Fibroblast of gingiva (primary cell): ENCODE measurements at places on chromosomes 5 and 9.

GRCh38 chr9:69453746-69454145 is 128.7 kb downstream of the ENTREP1 start:
- no peak for DNase-seq

GRCh38 chr5:177523711-177524538 is 7.2 kb upstream of the DDX41 start:
- DNase-seq = no peak

DNA sequence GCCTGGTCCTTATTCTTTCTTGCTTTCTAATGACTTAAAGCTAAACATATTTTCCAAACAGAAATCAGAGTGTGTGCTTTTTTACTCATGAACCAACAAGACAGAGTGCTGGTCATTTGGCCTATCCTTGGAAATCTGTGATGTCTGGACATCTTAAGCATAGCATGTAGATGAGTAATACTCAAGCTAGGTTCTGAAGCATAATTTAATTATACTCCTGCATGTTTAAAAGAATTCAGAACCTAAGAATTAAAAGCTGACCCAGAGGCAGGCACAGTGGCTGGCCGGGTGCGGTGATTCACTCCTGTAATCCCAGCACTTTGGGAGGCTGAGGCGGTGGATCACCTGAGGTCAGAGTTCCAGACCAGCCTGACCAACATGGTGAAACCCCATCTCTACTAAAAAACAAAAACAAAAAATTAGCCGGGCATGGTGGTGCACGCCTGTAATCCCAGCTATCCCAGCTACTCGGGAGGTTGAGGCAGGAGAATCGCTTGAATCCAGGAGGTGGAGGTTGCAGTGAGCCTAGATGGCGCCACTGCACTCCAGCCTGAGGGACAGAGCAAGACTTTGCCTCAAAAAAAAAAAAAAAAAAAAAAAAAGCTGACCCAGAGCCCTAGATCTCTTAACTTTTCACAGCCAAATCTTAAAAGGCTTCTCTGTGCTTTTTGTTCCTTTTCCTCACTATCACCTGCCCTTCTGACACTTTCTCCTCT is 16.2 kb upstream of the TJP2 start:
- DNase-seq = peak; percentile 19

- no peak for DNase-seq
Observed at GRCh38 chr5:176548967-176549444, at the start of gene CDHR2. Gene CDHR2 (plus strand): TSS chr5:176549342. CDS start chr5:176565353, 16,011 bp downstream.

DNA sequence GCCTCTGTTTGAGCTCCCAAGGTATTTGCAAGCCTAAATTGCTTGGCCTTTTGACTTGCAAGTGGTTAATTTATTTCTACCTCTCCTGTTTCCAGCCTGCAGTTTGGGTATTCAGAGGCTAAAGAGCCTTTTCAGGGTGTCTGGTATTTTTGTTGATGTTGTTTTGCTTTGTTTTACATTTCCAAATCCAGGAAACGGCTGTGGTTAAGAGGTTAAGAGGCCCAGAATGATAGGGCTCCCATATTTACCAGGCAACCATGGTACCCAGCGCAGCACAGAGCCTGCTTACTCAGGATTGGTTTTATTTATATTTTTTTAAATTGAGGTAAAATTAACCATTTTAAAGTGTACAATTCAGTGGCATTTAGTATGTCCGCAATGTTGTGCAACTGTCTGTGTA is 92.1 kb downstream of the PDZD2 start:
- no peak for DNase-seq

DNA sequence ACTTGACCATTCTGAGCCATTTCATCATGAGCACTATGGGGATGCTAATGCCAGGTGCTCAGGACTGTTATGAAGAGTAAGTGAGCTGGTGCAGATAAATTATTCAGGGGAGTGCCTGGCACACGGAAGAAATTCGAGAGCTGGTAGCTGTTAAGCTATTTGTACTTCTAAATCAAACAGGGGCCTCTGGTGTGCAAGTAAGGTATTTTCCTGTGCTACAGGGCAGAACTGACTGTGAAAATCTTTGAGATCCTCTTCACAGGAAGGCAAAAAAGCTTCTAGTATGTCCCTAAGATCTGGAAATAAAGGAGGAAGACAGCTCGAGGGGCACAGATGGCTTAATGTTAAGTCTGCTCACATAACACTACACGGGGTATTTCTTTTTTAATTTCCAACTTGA is 106.3 kb upstream of the SPOCK1 start:
- no peak for DNase-seq

DNA sequence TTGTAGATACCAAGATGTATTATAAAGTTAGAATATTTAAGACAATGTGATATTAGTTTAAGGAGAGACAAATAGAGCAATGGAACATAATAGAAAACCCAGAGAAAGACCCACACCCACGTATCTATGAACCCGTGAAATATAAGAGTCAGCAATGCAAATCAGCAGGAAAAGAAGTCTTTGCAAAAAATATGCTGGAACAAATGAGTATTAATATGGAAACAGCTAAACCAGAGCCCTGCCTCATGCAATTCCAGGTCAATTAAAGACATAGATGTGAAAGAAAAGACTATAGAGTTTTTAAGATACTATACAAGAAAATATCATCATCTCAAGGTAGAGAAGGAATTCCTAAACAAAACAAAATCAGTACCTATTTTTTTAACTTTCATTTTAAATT is 23.1 kb upstream of the IL3 start:
- DNase-seq = no peak

DNA sequence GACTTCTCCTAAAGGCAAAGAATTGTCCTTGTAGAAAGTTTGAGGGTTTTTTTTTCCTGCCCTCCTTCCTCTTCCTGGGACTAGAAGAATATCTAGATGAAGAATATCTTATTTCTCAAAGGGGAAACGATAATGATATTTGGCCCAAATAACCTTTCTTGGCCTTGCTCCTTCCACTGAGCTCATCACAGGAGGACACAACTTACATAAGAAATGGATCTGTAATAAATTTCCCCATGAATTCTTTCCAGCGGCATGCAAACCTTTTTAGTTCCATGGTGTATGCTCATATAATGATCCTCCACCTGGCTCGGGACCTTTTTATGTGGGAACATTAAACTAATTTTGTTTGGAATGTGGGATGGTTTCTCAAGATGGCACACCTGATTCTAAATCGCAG is 304.4 kb downstream of the DMRT2 start:
- DNase-seq = no peak

DNA sequence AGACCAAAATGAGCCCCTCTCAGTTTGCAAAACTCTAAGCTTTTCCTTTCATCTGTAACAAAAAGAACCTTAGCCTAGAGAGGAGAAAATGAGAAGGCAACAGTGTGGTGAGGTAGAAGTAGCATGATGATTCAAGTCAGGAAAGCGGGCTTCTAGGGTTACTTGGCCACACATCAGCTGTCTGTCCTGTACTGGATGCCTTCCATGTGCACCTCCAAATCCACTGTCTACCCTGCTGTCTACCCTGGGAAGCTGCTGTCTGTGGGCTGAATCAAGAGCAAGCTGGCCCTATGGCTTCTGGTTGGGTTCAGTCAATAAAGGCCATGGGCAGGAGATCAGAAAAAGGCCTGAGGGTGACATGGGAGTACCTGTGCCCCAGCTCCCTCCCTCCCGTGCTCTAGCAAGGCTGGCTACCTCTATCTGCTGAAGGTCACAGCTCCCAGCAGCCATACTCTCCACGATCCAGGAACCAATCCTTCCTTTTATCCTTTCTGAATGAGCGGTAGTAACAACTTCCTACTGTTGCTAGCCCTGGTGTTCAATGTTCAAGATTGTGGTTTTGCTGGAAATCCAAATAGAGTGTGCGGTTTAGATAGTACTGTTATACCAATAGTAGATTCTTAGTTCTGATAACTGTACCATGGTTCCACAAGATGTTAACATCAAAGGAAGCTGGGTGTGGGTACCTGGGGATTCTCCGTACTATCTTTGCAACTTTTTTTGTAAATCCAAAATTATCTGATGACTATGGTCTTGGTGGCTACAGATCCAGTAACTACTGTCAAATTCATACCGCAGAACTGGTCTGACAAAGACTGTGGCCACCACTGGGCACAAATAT is 191.0 kb downstream of the ESM1 start:
- no peak for DNase-seq

GRCh38 chr9:127536499-127536898 is 75.6 kb upstream of the STXBP1 start:
- peak; percentile 44 for DNase-seq

- DNase-seq = no peak
Observed at GRCh38 chr9:97528529-97529230, 27.2 kb downstream of the TMOD1 start.

DNA sequence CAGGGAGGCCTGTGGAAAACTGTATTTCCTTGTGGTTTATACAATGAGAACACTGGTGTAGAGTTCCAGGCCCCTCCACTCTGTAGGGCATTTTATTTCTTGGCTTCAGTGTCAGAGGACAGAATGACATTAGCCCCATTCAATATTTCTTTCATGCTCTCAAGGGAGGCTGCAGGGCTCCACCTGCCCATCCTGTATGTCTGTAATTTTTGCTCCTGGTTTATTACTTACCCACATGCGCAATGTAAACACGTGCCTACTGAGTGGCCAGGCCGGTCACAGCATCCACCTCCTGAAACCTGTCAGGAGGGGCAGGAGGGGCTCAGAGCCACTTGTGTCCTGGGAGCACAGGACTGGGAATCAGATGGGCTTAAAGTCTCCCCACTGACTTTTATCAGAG is 82.4 kb downstream of the GADD45G start:
- no peak for DNase-seq

GRCh38 chr9:136199391-136200288 is 5.3 kb downstream of the LHX3 start:
- DNase-seq = no peak

DNA sequence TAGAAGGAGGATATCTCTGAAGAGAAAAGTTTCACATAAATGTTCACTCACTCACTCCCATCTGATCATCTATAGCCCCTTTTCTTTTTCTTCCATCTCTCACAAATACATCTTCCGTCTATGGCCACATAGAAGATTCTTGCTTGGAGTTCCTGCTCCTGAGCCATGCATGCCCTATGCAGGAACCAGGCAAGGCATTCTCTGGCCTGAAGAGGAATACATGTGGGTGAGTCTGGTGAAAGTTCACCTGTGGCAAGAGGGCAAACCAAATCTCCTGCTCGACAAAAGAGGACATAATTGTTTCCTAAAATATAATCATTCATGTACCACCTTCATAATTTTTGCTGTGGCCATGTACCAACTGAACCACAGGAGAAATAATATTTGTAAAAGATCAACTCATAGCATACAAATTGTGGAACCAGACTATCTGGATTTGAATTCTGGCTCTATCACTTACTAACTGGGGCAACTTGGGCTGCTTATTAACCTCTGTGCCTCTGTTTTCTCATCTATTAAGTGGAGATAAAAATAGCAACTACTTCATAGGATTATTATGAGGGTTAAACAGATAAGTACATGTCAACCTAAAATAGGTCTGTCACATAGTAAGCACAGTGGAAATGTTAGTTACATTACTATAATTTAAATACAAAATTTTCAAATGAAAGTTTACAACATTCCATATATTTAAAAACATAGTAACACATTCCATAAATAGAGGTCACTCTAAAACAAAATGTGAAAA is 121.2 kb upstream of the NFIB start:
- no peak for DNase-seq

DNA sequence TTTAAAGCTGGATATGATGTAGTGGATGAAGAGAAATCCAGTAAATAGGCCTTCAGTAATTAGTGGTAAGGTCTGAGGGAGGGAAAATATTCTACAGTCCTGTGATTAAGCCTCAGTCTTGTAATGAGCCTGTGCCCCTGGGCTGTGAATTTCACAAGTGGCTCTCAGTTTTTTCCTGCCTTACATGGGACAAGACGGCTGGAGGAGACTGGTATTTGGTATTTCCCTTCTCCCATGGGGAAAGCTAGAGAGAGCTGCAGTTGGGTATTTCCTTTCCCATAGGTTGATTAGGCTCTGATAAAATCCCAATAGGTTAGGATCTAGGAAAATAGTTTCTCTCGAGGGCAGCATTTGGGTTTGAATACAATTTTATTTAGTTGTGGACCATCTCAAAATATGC is 62.2 kb upstream of the GNA14 start:
- no peak for DNase-seq

DNA sequence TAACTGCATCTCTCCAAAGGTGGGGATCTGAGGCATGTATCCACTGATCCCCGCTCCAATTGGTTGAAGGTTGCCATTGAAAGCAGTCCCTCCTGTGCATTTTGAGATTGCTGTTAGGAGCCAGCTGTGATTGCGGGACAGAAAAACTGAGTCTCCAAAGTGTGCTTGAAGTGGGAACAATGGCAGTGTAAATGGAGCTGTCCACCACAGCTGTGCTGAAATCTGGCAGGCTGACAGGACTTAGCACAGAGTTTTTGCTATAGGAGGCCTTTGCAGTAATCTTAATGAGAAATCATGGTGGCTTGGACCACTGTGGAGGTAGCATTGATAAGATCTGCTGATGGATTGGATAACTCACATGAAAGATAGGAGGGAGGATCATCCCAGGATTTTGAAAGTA is 3.3 kb downstream of the RNF20 start:
- DNase-seq = no peak

DNA sequence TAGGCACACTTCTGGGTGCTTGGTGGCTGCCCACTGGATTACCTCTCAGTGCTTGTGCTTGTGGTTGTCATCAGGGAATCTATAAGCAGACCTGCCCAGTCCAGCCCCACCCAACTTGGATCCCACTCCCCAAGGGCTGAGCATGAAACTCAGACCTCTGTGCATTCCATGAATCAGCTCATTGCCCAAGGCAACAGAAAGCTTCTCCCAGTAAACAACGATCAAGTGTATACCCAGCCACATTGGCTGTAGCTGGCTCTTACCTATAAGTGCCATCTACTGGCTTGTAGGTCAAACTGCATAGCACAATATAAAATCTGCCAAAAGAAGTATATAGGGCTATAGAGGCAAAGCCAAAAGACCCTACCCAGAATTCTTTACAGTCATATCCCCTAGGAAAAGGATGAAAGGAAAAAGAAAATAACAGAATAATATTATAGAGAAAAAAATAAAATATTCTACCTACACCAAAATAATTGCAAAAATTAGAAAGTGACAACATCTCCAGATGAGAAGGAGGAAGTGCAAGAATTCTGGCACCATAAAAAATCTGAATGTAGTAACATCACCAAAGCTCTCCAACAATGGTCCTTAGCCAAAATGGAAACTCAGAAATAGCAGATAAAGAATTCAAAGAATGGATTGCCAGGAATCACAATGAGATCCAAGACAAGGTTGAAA is 321.0 kb upstream of the TRPC7 start:
- DNase-seq = no peak

DNA sequence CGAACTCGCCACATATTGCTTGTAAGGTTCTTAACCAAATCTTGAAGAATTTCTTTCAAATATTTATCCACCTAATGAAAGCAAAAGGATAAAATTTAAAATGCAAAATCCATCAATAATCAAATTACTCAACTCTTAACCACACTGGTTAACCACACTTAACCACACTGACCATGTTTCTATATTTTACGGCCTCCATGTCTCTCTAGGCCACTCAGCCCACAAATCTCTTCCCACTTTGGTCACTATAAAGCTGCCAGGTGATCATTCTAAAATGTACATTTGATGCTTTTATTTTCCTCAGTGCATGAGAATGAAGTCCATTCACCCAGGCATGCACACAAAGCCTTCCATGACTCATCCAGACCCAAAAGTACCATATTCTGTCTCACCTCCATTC is 56.4 kb upstream of the OR2K2 start:
- no peak for DNase-seq
